Kasumi-1 (cell line): ENCODE measurements at places on chromosomes 12 and 14.
A peak's percentile ranks its signal among the peaks of the same experiment; 100 is the strongest.

DNA sequence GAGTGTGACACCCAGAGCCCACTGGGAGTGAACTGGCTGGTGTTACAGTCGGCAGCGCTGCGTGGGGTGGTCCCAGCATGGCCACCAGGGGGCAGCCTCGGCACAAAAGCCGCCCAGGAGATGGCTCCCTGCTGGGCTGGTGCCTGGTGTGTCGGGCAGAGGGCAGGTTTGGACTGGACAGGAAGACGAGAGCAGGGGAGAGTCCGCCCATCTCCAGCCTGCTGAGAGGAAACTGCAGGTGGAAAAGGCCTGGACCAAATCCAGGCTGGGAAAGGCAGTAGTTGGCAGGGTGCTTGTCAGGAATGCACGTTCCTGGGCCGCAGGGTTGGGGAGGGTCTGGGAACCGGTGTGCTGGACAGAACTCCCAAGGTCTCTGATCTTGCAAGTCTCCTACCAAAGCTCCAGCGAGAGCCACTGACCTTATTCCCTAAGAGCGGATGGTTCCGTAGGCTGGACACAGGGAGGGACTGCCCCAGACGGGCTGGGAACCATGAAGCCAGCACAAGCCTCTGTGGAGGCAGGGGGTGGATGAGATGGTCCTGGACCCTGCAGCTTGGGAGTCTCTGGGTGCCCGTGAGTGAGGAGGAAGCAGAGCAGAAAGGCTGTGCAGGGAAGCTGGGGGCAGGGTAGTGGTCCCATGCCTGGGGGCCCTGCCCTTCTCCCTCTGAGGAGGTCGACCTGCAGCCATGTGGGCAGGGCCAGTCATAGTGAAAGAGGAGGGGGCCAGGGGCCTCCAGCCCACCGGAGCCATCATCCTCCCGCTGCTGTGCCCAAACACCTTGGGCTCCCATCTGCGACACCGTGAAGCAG lies 1.8 kb downstream of the AHNAK2 start:
- peak; percentile 53 for DNase-seq

- DNase-seq, result peak; percentile 73
Measured at GRCh38 chr12:79689477-79690141, 1.2 kb downstream of the PAWR start.

DNA sequence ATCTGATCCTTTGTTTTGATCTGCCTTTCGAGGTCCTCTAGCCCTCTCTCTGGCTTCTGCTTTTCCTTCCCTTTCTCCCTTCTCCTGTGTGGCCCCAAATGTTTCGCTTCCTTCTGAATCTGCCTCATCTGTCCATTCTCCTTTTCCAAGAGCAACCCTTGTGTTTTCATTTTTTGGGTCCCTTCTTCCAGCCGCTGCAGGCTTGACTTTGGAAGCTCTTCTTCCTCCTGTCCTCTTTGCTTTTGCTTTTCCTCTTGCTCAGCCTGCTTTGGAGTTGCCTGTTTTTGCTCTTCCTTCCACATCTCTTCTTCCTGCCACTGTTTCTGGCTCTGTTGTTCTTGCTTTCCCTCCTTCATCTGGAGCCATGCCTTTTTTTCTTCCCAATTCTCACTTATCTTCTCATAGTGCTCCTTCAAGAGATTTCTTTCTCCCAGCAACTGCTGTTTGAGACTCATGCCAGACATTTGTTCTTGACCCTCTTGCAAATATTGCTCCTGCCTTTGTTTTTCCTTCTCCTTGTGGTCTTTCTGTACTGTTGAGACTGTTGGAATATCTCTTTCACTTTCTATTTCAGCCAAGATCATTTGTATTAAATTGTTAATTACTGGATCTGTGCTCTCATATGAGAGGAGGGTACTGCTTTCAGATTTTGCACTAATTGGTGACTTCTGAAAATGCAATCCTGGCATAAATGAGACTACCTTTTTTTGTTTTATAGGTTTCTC lies 42.4 kb downstream of the FAM186A start:
- DNase-seq, result no peak

DNA sequence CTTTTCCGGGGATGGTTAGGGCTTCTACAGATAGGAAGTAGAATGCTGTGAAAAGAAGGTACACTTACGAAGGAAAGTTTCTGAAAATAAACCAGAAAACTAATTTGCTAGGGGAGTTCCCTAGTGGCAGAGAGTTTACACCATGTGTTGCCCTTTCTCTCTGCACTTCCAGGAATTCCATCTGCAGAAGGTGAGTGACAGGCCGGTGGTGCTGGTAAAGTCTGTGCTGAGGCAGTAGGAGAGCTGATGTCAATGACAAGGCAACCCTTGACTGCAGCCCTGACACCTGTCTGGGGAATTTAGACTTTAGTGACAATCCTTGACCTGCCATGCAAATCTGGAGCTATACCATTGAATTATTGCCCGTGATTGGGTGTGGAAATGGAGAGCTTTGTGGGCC lies 687.8 kb downstream of the NRXN3 start:
- DNase-seq, result no peak

DNA sequence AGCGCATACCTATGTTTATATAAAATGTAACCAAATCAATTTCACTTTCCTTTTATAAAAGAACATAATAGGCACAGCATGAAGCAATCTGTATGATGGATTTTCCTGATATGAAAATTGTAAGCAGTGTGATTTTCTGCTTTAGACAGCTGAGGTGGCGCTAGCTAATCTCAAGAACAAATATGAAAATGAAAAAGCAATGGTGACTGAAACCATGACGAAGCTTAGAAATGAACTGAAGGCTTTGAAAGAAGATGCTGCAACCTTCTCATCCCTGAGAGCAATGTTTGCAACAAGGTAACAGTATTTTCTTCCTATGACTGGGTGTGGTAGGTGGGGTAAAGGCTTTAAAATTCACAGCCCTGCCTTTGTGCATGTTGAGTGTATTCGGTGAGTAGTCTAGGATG lies 65.0 kb upstream of the FGD4 start:
- no peak for DNase-seq

GRCh38 chr12:41778934-41779333 lies 365.7 kb downstream of the GXYLT1 start:
- no peak for DNase-seq

- DNase-seq, result no peak
Measured at GRCh38 chr12:112539221-112539620, 120.5 kb downstream of the PTPN11 start.

DNA sequence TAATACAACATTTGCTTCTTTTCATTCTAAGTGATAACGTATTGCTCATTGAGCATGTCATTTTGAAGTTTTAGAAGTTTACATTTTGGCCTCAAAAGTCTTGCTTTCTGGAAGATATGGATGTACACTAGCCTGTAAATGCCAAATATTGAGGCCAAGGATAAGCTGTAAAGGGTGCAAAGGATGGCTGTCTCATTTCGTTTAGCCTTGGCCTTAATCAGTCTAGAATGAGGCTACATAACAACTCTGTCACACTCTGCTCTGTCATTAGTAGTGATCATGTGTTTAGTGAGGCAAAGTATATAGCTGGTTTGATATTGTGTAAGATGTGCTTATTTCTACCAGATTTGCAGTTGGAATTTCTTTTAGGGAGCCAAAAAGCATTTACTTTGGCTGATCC lies 344.5 kb downstream of the TMTC2 start:
- no peak for DNase-seq

- no peak for DNase-seq
Measured at GRCh38 chr12:26740991-26741390, 92.0 kb downstream of the ITPR2 start.

GRCh38 chr12:24285448-24285847 lies 336.0 kb upstream of the SOX5 start:
- DNase-seq, result no peak

- DNase-seq, result peak; percentile 42
Measured at GRCh38 chr12:2057041-2057794, 4.4 kb downstream of the CACNA1C start.

DNA sequence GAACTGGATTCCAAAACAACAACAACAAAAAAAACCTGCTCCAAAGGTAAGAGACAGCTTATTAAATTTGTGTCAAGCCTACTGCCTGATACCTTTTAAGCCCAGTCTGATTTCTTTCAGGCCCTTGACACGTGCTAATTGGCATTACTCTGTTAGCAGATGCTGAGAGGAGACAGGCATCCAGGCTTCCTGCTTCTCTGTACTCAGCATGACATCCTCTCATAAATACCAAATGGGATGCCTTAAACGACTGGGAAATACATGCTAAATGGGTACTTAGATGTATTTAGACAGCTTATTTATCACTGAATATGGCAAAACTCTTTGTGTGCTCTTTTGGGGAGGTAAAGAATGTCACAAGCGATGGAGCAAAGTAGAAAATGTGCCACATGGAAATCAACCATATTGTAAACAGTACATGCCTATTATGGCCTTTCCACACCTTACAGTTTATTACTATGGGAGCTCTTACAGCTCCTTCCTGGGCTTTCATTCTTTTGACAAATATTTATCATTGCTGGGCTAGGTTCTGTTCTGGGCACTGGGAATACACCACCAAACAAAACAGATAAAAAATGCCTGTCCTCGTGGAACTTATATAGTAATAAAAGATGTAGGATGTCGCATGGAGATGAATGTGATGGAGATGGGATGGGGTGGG lies 11.5 kb upstream of the PCED1B start:
- DNase-seq, result no peak

- DNase-seq, result peak; percentile 89
Measured at GRCh38 chr14:84036840-84037239, 1493.1 kb upstream of the FLRT2 start.

DNA sequence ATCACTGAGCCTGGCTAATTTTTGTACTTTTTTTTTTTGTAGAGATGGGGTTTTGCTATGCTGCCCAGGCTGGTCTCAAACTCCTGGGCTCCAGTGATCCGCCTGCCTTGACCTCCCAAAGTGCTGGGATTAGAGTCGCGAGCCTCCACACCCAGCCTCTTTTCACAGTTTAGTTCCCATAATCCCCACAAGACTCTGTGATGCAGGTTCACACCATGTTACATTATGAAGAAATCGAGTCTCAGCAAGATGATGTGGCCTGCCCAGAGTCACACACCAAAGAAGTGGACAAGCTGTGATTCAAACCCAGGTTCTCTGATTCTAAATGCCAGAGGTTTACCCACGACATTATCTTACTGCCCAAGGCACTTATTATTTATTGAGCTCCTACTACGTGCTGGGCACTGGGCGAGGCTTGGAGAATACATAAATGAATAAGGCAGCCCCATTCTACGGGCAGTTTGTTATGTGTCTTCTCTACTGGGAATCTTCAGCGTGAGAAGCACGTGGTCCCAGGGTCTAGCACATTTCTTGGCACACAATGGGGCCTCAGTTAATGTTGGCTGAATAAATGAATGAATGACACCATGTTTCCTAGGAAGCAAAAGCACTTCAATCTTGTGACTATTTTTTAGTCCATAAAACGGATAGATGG lies 23.5 kb upstream of the OASL start:
- DNase-seq, result no peak

DNA sequence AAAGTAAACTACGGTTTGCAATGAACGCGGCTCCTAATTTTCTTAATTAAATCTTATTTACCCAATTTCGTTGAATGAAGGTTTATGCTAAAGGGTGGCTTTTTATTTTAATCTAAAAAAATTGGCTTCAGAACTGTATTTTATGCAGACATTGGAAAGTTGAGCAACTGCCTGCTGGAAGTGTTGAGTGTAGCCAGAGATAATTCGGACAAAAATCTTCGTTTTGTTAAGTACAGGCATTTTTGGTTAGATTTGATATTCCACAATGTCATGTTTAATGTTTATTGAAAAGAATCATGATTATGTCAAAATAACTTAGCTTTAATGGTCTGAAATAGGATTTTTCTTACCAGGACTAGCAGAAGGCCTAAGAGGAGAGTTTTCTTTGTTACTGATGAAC lies 875 bp downstream of the IRAK3 start:
- DNase-seq, result no peak

GRCh38 chr12:39309516-39309915 lies 133.4 kb downstream of the KIF21A start:
- no peak for DNase-seq

GRCh38 chr12:27273114-27273513 lies 29.0 kb downstream of the STK38L start:
- DNase-seq, result no peak

DNA sequence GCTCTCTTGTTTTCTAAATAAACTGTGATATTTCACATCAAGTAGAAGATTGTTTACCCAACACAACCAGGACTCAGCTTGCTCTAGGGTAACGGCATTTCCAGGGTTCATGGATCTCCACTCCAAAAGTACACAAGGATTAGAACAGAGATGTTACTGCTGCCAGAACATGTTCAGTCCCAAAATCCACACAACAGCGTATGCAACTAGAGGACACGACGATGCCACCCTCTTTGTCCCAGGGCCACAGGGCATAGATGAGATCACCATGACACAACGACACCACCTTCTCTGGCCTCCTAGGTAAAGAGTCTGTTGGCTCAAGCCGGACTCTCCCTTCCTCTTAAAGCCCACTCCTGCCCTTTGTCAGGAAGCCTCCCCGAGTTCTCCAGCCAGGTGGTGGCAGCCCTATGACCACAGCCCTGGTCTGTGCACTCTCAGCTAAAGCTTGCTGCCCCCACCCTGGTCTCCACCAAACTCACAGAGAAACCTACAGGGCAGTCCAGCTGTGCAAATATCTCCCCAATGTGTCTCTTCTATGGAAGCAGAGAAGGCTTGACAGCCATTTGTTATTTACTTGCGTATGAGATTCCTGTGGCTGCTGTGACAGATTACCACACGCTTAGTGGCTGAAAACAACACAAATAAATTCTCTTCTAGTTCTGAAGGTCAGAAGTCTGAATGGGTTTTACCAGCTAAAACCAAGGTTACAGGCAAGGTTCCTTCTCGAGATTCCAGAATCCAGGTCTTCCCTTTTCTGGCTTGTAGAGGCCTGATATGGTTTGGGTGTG lies 10.3 kb downstream of the CLMN start:
- no peak for DNase-seq

- no peak for DNase-seq
Measured at GRCh38 chr14:34098045-34098984, 147.4 kb upstream of the EGLN3 start.

- DNase-seq, result no peak
Measured at GRCh38 chr14:38003746-38004609, 203.7 kb upstream of the SSTR1 start.

DNA sequence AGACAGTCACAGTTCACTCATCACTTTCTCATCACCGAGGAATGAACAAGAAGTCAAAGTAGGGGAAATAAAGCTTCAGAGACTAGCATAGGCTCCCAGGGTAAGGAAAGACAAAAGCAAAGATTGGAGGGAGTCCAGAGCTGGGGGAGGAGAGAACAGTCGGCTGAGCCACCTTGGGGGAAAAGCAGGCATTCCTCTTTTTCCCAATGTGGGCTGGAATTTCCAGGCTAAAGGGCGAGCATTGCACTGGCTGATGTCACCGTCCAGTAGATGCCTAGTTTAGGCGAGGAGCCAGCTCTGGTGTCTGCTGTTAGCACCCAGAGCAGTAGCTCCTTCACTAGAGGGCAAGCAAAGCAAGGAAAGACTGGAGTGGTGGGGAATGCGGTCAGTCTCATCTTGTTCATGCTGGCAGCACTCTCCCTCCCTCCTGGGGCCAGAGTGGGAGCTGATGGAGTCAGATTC lies 8.5 kb upstream of the KRT75 start:
- DNase-seq, result no peak

DNA sequence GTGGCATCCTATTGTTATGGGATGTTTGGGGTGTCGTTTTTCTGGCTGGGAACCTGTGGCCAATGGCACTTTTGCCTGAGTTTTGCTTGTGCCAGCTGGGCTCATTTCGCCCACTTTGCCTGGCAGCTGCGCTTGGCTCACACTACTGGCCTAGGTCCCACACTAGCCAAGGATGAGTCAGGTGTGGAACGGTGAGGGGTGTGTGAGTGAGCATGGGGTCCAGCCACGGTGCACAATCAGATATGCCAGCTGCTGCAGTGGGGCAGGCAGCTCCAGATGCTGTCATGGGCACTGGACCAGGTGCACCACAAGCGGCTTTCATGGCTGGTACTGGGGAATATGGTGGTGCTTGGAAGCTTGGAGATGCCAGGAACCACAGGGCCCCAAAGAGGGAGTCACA lies 21.5 kb downstream of the TRHDE start:
- DNase-seq, result no peak
